Activated CD8-positive, alpha-beta memory T cell treated with anti-CD3 and anti-CD28 coated beads for 1 hour (primary cell): ENCODE measurements at places on chromosomes 16 and 17.

- DNase-seq, result no peak
These were observed 21.3 kb downstream of the ZNF423 start for GRCh38 chr16:49834531-49835151.

DNA sequence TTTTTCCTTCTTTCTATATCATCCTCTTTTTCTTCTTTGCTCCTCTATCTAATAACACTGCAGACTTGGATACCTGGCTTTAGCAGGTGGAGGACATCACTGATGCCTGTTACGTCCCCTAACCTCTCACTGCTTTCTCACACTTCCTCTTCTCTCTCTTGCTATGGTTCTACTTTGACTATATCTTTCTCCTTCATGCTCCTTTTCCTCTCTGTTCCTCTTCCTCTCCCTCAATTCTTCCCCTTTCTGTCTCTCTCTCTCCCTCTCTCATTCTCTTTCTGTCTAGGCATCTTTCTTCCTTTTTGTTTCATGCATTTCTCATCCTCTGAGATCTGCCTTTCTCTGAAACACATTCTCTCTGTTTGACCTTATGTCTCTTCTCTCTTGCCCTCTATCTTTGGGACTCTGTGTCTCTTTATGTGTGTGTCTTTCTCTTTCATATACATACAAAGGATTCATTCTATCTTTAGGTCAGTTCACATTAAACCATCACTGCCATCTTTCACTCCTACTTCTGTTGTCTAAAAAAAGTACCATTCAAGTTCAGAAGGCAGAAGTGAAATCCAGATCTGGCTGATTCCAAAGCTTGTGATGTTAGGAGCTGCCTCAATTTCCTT, 353.7 kb downstream of the SHISA9 start:
- DNase-seq, result no peak

DNA sequence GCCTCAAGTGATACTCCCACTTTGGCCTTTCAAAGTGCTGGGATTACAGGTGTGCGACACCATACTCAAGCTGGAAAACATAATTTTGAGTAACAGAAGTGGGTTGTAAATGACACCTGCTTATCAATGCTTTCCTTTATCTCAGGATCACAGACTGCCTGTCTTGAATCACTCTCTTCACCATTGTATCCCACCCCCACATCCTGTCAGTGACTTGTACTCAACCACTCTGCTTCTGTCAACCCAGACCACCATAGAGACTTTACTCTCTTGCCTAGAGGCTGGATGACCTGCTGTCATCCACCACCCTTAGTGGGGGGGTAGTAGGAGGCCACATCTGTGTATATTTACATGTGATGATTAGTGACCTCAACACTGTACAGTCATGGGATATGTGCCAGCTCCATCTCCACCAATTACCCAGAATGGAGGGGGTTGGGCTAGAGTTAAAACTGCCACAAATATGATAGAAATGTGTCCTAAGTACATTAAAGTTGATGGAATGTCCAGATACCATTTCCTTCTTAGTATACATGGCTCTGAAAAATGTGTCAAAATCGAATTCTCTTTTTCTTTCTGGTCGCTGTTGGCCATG, 338.7 kb downstream of the GRIN2A start:
- DNase-seq, result no peak

GRCh38 chr16:54542805-54543505, 256.4 kb upstream of the IRX3 start:
- DNase-seq, result no peak

DNA sequence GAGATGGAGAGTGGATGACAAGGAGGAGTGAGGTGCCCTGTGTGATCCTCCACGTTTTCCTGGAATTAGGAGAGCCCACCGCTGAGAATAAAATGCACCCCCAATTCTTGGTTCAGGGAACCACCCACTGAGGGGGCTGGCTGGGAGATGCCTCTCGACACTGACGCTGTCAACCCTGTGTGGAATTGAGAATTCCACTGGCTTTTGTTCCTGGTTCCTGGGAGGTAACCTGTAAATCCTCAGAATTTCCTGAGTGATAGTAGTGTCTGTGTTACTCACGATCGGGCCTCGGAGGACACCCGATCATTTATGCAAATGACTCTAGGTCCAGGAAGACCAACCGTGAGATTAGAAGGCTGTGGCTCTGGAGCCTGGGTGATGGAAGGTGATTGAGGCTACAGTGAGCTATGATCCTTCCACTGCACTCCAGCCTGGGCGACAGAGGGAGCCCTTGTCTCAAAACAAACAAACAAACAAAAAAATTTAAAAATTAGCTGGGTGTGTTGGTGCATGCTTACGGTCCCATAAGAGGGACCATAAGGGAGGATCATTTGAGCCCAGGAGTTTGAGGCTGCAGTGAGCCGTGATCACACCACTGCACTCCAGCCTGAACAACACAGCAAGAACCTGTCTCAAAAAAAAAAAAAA, 11.7 kb upstream of the PRPSAP1 start:
- DNase-seq, result no peak

- DNase-seq, result no peak
These were observed 2.2 kb upstream of the ALOX12B start for GRCh38 chr17:8089728-8090127.

DNA sequence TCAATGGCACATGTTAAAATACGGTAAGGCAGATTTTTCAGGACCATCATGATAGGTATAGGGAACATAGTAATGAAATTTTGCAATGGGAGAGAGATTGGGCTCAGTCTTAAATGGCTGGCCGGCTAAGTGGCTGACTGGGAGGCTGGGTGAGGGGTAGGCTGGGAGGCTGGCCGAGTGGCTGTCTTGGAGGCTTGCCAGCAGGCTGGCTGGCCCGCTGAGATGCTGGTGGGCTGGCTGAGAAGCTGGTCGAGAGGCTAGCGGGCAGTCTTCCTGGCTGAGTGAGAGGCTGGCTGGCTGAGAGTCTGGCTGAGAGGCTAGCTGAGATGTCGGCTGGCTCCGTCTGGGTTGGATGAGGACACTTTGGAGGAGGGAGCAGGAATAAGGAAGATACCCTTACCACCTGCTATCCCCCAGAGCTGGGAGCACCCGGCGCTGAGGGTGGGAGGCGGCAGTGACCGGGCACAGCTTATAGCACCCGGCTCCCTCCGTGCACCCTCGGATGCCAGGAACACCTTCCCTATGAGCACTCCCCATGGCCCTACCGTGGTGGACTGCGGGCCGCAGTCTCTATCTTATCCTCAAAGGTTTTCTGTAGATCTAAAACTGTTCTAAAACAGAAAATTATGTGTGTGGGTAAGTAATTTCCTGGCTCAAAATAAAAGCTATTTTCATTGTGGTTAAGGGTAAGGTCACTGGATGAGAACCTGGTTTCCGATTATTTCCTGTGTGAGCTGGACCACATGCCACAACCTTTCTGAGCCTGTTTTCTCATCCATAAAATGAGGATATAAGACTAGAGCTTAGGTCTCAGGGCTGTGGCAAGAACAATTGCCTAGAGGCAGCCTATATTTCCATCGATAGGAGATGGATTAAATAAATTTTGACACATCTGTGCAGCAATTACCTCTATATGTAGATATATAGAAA, 34.5 kb upstream of the TMC5 start:
- DNase-seq, result no peak
